ENCODE measurements at places on chromosomes 16 and 17.

GRCh38 chr16:49608098-49608497 is 234.5 kb downstream of the C16orf78 start:
- no peak for DNase-seq

GRCh38 chr16:50776037-50776436 is 34.2 kb downstream of the CYLD start:
- no peak for DNase-seq

DNA sequence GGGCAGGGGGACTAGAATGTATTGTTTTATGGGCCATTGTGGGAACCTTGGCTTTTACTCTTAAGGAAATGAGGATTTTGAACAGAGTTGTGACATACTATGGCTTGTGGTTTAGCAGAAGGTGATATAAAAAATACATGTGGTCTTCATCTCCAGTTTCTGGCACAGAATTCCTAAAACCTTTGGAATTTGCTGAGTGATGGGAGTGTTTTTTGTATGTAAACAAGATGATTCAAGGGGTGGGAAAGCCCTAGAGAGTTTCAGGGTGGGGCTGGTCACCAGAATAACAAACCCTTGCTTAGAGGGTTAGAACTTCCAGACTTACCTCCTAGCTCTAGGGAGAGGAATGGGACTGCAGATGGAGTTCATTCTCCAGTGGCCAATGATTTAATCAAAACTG is 316.1 kb downstream of the PHKB start:
- DNase-seq = no peak

DNA sequence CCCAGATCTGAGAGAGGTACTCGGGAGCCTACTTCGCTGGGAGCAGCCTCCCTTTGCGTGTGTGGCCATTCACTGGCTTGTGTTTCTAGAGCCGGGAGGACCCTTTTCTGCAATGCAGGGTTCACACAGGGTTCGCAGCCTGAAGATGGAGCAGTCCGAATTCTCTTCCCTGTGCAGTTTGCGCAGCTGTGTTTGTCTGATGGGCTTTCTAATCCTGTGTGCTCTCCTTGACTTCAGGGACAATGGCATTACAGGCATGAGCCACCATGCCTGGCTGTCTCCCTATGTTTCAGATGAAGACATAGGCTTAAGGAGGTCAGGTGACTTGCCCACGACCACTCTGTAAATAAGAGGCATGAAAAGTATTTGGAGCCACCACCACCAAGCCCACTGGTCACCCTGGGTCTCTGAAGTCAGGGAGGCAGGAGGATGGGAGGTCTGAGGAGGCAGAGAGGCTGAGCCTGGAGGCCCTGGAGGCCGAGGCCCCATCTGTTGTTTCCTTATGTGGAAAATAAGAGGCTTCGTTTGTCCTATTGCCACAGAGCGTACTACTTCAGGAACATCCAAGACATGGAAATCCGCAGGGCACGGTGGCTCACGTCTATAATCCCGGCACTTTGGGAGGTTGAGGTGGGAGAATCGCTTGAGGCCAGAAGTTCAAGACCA is 5.0 kb upstream of the STH start:
- DNase-seq = no peak

DNA sequence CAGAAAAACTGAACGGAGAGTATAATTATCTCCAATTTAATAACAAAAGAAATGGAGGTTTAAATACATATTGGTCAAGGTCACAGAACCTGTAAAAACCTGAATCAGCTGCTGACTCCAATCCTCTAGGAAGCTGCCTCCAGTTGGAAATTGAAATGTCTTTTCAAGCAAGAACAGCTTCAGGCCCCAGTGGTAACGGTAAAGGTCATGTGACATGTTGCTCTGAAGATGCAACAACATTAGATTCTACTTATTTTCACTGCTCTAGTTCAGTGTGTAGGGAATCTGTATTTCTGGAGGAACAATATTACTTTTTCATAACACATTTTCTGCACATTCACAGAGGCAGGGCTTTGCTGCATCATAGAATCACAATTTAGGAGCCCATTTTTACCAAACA is 58.8 kb downstream of the TBX4 start:
- no peak for DNase-seq

GRCh38 chr17:21374441-21375161 is 1.6 kb upstream of the KCNJ12 start:
- no peak for DNase-seq

- no peak for DNase-seq
Measured at GRCh38 chr16:12026741-12027490, 50.4 kb downstream of the SNX29 start.

GRCh38 chr16:82329504-82330192 is 159.6 kb upstream of the MPHOSPH6 start:
- DNase-seq = no peak
